ENCODE measurements at places on chromosomes 4 and X.
A peak's percentile ranks its signal among the peaks of the same experiment; 100 is the strongest.

DNA sequence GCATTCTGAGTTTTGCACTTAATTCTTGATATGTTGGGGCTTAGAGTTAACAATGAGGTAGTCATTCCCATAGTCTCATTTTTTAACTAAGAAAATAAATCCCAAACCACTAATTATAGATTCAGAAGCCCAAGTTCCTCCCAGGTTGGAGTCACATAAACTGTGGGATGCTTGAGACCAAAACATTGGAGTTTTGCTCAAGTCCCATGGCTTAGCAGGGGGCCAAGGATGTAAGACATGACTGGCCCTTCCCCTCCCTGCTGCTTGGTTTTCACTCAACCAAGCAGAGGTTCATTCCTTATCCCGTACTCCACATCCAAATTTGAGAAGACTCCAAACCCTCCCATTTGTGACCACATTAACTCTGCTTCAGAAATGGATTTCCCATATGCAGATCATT, 101.3 kb downstream of the LIMCH1 start:
- no peak for DNase-seq

- no peak for DNase-seq
Measured at GRCh38 chr4:99574530-99575324, at the start of gene MTTP. TSS of gene MTTP (plus strand) at chr4:99574824. CDS start at chr4:99574910, 86 bp downstream.

GRCh38 chr4:158861281-158861680, 92.5 kb downstream of the FNIP2 start:
- DNase-seq = no peak

DNA sequence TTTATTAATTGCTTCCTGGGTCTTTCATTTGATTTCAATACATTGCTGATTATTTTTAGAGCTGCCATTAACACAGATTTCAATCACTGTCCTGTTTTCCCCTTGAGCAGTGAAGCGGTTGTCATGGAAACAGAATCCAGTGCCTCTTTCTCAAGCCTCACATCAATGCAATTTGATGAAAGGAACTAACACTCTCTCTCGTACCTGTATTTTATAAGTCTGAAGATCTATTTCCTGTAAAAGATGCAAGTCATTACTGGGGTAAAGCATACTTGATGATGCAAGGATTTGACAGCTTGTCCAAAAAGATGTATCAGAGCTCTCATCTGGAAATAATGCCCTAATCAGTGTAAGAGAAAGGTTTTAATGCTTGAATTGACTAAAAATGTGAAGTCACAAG, 17.9 kb upstream of the GASK1B start:
- no peak for DNase-seq

GRCh38 chr4:7263166-7263565, 70.8 kb downstream of the SORCS2 start:
- DNase-seq = no peak

GRCh38 chrX:21998037-21998436, 34.1 kb upstream of the PHEX start:
- DNase-seq = no peak

DNA sequence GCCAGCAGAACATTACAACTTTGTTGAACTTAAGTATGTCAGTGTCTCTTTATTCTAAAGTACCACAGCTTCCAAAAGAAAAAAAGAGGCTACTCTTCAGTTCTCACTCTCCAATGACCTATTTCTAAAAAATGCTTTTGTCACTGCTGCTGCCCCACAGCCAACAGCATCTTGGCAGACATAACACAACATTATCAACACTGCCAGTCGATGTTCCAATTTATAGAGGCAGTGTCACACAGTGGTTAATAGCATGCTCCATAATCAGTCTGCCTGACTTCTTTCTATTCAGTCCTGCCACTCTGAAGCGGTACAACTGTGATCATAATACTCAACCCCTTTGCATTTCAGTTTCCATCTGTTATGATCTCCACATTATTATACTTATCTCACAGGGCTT, 69.2 kb downstream of the PLS3 start:
- DNase-seq = no peak

DNA sequence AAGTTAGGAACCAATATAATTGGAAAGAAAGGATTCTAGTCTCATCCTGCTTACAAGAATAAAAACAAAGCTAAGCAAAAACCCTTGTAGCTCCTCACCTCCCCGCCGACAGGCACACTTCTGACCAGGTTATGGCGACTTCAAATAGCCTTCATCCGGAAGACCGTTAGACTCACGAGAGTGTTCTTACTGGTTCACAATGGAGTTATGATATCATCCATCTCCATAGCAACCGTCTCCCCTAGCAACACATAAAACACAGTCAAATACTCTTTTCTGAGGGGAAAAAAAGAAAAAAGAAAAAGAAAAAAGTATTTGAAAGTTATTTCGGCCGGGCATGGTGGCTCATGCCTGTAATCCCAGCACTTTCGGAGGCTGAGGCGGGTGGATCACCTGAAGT, at the start of gene IL13RA2:
Gene IL13RA2 (minus strand): TSS at position 162 of the 400 bp plus-strand sequence. CDS start 347 bp downstream, outside the sequence.
- DNase-seq = no peak

DNA sequence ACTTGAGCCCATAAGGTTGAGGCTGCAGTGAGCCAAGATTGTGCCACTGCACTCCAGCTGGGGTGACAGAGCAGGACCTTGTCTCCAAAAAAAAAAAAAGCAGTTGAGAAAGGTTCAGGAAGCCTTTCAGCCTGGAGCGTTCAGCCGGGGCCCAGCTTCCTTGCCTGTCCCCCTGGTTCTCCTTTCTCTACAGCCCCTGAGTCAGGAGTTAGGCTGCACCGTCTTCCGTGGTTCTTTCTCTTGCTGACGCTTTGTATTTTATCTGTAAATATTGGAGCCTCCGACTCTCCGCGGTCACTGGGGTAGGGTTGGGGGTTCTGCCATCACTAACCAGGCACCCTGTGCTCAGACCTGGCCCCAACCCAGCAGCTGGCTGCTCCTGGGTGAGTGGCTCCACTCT, 13.8 kb upstream of the UVSSA start:
- no peak for DNase-seq

DNA sequence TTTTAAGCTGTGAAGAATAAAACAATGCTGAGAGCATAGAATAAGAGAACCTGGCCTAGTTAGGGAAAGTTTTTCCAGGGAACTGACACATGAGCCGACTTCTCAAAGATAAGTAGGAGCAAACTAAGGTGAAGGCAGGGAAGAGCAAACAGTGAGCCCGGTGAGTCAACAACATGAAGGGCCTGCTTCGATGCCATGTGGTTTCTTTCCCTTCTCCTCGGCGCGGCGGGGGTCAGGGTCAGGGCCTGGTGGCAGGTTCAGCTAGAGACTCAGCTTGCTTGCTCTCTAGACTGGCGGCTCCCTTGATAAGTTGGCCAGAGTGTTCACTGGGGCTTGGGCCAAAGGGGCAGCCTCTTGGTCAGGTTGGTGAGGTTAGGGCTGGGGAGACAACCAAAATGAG, 81.1 kb downstream of the DLG3 start:
- DNase-seq = no peak

GRCh38 chrX:106912864-106913263, 7.3 kb upstream of the CLDN2 start:
- no peak for DNase-seq

GRCh38 chr4:13710246-13710885, 82.8 kb upstream of the BOD1L1 start:
- no peak for DNase-seq

DNA sequence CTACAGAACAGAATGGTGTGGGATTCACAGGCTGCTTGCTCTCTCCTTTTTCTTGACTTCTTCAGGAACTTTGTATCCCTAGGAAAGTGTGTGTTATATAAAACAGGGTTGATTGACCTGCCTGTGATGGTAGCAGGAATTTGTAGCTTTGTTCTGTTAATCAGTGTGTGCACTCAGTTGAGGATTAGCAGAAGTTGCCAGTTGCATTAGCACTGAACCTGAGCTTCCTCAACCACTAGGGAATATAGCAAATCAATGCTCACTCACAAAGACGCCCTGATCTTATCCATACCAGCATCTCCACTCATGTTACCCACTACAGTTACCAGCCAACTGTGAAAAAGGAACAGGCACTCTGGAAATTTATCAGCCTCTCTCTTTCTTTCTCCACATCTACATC, 319.1 kb upstream of the EMCN start:
- DNase-seq = no peak

DNA sequence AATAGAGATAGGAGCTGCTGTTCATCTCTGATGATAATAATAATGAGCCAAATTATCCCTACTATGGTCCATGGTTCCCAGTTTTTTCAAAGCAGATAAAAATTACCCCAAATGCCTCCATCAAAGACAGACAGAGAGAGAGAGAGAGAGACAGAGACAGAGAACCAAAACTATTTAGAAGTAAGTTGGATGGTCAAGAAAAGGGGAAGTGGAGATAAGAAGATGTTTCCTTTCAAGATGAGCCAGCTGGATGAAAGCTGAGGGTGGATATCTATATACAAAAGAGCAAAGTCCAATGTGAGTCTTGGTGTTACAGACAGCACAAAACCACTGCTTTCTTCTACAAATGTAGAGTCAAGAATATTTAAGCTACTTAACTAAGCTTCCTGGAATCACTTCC, 173.9 kb downstream of the GRIA3 start:
- no peak for DNase-seq

- no peak for DNase-seq
Measured at GRCh38 chr4:25859429-25860148, 3.2 kb downstream of the SEL1L3 start.

- DNase-seq = no peak
Measured at GRCh38 chrX:147899379-147900114, 12.2 kb upstream of the FMR1 start.

DNA sequence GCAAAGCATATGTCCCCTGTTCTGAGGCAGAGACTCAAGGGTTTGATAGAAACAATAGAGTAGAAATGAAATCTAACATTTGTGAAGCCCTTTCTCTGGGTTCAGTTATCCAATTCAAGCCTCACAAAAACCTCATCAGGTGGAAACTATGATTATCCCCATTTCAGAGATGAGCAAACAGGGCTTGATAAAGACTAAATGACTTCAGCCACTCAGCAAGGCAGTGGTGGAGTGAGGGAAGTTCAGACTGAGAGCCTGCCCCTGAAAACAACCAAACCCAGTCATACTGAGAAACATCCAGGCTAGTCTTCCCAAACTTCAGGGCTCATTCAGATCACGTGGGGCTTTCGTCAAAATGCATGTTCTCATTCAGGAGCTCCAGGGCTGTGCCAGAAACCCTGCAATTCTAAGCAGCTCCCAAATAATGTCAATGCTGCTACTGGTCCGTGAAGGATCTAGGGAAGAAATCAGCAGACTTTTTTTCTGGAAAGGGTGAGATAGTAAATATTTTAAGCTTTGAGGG, 109.6 kb upstream of the KIT start:
- DNase-seq = no peak

DNA sequence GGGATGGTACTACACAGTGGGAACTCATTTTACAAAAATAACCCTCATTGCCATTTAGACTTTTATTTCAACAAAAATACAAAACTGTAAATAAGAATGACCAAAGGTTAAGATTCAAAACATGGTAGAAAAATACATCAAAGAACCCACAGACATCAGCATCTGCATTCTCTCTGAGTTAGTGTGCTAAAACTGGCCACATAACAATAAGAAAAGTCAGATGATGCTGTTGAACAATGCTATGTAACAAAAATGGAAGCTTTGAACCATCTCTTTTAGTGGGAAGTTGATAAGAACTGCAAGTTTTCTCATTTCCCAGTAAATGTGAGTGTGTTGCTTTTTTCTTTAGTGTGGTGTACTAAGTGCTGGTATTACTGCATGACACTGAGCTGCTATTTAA, 888.4 kb upstream of the EPHA5 start:
- DNase-seq = no peak

DNA sequence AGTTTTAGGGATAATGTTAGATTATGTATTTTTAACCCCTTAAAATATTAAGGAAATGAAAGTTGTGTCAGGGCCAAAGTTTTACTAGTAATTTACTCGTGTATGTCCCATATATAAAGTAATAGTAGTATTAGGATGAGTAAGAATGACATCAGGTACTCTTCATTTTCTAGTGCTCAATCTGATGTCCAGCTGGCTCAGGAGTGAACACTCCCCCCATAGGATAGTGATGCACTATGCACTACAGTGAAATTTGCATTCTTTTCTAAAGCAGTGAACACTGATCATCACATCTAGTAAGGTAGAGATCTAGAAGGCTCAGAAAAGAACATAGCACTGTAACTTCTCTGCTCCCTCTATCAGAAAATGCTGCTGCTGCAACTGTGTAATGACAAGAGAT, 409.7 kb downstream of the GLUD2 start:
- DNase-seq = no peak

DNA sequence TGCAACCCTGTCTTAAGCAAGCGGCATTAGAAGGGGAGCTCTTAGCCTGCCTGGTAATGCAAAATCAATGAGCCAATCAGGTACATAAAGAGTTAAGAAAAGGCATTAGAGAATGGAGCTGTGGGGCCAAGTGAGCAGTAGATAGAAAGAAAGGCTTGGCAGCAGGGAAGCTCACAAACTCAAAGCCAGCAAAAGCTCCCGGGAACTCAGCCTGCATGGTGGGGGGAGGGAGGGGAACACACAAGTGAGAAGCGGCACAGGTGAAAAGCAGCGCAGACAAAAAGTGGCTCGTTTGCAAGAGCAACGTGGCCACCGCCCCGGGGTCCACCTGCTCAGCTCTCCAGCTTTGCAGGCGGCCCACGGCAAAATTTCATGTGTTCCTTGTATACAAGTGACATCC, 818.5 kb downstream of the FAM133A start:
- DNase-seq = no peak

- DNase-seq = no peak
Measured at GRCh38 chr4:161664740-161665139, 499.1 kb downstream of the FSTL5 start.

- no peak for DNase-seq
Measured at GRCh38 chr4:177374966-177375365, 65.3 kb downstream of the NEIL3 start.

GRCh38 chrX:11341274-11342201, 48.3 kb downstream of the AMELX start:
- DNase-seq = peak; percentile 58

- no peak for DNase-seq
Measured at GRCh38 chr4:138918169-138918869, 97.3 kb upstream of the NOCT start.

GRCh38 chrX:21728276-21728968, 29.5 kb downstream of the SMPX start:
- DNase-seq = no peak

DNA sequence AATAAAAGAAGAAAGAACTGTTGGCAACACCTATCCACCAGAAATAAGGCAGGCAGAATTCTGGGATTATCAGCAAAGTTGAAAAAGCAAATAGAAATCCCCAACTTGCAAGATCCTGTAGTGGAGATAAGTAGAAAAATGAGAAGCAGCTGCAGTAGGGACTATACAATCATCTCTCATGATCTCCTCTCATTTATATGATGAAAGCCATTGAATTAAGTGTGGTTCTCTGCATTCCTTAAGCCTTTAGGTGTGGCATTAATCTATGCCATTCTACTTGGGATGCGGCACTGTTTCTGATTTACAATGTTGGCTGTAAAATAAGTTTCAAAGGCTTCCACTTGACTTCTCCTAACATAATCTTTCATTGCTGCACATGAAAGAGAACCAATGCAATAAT, 869.8 kb downstream of the TRAM1L1 start:
- DNase-seq = no peak

All from heart left ventricle (tissue), 16 donors.